ENCODE measurements at places on chromosomes 3 and 15.

DNA sequence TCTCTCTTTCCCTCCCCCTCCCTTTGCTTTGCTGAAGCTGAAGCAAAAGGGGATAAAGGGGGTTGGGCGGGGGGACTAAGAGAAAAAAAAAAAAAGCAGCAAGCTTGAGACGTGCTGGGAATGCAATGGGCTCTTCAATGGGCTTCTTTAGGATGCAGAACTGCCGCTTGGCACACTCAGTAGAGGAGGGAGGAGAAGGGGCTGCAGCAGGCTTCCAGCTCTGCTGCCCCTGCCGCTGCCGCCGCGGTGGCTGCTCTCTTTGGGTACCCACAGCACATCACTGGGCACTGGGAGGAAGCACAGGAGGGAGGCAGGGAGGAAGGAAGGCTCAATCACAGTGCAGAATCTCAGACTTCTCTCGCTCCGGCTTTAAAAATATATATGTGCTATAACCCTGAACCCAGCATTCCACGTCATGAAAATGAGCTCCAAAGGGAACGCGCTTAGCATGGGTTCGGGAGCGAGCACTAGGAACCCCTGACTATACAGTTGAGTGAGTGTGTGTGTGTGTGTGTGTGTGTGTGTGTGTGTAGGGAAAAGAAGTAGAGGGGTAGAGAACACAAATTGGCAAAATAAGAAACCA is 3.5 kb downstream of the SLITRK3 start:
- DNase-seq, result no peak

GRCh38 chr3:99927671-99928457 is 110.2 kb downstream of the CMSS1 start:
- no peak for DNase-seq

- DNase-seq, result peak; percentile 65
These were observed 19.4 kb upstream of the UBE2E2 start for GRCh38 chr3:23183731-23184130.

GRCh38 chr15:67358812-67359211 is 104.2 kb downstream of the IQCH start:
- no peak for DNase-seq

GRCh38 chr3:72441284-72441994 is 406.8 kb downstream of the SHQ1 start:
- DNase-seq, result no peak

GRCh38 chr3:155517903-155518302 is 224.4 kb upstream of the STRIT1 start:
- no peak for DNase-seq

DNA sequence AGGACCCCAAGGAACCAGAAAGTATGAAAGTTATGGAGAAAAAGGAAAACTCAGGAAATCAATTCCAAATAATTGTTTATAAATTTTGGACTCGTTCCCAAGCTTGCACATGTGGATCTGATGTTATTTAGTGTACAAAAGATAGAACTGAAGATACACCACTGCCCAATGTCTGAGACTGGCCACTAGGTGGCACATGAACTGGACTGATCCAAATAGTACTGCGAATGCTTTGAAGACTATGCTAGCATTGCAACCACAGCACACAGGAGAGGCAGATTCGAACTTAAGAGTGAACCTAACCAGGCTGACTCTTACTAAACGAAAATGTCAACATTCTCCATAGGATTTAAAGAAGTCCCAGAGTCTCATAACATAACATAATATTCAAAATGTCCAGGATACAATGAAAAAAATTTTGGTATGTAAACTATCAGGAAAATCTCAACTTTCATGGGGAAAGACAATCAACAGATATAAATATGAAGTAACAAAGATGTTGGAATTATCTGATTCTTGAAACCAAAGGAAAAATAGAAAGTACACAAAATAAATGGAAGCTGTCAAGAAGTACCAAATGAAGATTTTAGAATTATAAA is 596.7 kb downstream of the FGF12 start:
- peak; percentile 19 for DNase-seq

DNA sequence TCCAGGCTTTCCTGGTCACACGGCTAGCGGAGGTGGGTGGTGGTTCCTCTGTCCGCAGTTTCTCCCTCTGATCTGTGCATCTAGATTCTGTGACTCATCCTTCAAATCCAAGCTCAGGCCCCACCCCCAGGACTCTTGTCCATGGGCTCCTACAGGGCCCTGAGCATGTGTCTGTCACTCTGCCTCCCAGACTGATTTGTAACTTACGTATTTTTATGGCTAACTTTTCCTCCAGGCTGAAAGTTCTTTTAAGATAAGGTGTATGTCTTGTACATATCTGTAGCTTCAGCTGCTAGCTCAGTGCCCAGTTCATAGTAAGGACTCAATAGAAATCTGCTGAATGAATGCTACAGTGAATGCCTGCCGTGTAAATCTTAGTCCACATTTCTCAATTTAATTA is 8.0 kb downstream of the ESYT3 start:
- peak; percentile 82 for DNase-seq

DNA sequence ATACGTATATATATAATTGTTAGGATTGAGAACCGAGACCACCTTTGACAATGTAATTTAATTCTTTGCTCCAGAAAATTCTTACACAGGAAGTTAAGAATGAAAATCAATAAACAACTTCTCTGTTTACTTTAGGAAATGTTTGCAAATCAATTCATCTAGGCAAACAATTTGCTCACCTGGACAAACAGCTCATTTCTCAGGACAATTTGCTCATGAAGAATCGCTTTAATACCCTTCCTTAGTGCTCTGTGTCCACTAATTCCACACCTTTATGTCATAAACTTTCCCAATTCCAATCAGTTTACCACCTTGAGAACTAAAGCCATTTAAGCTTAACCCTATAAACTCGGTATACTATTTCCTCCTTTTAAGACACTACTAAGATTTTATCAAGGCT is 292.2 kb downstream of the BCHE start:
- DNase-seq, result no peak

GRCh38 chr15:100902436-100903167 is 16.6 kb upstream of the LRRK1 start:
- peak; percentile 89 for DNase-seq

- no peak for DNase-seq
These were observed 36.7 kb upstream of the BDH1 start for GRCh38 chr3:197592361-197593045.

All from GM03348 (cell line).